Anterior cingulate cortex (tissue), 58 donors: ENCODE measurements at places on chromosomes 6 and 20.

DNA sequence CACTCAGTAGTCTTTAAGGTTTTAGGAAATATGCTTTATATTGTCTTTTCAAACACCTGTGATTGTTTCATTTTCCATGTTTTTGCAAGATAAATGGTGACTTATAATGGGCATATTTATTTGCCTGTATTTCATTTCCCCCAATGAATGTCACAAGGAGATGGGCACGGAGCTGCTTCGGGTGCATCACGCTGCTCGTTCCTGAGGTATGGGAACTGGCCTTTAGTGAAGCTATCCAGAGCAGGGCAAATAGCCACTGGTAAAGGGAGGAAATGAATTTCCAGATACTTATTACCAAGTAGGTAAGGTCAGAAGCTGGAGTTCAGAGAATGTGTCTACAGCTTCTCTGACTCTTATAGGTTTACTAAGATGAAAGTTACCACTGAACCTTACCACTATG, 3.7 kb downstream of the POU3F2 start:
- DNase-seq: no peak

- no peak for DNase-seq
Observed at GRCh38 chr6:81818901-81819361, 66.5 kb upstream of the TENT5A start.

- no peak for DNase-seq
Observed at GRCh38 chr20:36313476-36313875, 7.3 kb downstream of the DLGAP4 start.

GRCh38 chr20:51487565-51488268, 54.8 kb downstream of the NFATC2 start:
- no peak for DNase-seq

GRCh38 chr6:1200409-1201101, 111.3 kb upstream of the FOXQ1 start:
- no peak for DNase-seq

DNA sequence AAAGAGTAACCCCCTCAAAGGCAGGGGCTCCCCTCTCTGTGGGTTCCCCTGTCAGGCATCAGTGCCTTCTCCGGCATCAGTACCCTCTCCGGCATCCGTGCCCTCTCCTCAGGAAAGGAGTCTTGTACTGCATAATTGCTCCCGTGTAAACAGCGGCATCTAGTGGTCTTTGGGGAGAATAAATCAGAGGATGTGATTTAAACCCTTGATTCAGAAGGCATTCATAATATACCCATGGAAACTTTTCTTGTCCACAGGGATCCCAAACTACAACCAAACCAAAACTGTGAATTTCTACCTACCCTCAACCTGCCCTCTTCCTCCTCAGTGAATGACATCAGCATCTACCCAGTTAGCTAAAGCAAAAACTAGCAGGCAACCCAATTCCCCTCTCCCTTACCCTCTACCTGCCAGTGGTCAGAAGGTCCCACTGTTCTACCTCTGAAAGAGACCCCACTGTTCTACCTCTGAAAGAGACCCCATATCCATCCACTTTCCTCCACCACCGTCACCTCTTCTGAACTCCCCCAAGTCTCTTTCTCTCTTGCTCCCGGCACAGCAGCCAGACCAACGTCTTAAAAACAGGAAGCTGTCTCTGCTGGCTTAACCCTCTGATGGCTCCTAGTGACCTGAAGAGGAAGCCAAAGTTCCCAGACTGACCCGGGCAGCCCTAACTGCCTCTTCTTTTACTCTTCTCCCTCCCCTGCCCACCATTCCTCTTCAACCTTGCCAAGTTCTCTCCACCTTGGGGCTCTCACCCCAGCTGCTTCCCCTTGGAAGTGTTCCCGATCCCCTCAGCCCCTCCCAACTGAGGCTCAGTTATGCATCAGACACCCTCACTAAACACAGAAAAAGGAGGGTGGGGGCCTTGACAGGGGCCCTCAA, 27.2 kb downstream of the UBE2V1 start:
- no peak for DNase-seq

DNA sequence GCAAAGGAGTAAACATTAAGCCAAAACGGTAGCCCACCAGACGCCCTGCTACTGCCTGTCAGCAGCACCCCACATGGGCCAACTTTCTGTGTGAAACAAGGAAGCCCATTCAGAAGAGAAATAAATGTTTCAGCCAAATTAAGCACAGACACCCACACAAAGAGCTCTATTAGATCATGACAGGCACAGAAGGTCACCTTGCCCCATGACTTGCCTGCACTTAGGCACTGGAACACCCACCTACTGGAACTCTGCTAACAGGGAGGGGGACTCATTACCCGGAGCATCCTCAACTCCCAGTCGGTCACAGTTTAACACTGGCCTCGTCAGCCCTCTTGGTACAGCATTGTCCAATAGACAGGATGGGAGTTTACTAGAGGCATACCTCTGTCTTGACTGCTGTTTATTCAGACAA, 31.8 kb downstream of the GFOD1 start:
- DNase-seq: no peak

DNA sequence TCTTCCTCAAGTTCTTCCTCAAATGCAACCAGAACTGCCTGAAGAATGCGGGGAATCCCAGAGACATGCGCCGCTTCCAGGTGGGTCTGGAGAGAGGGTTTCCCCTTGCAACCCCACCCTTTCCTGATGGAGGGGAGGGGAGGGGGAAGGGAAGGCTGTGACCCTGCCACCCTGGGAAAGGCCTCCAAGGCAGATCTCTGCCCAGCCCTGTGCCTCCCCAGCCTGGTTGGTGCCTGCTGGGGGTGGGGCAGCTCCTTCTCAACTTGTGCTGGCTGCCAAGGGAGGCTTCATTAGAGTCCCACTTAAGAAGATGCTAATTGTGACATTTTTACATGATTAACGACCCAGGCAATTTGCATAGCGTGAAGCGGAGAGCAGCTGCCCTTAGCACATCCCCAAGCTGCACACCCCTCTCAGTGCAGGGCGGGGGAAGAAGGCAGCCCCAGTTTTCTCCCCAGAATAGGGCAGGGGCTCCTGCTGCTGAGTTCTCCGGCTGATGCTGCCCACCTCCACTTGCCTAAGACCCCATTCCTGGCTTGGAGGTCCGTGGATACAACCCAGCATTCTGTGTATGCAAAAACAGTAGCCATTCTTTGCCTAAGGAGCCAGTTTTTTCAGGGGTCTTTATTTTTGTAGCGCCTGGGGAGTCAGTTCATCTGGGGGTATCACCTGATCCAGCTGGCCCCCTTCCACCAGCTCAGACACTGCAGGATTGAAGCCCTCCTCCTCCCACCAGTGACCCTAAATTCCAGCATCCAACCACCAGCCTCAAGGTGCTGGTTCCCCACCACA, 51.7 kb downstream of the CPXM1 start:
- no peak for DNase-seq

DNA sequence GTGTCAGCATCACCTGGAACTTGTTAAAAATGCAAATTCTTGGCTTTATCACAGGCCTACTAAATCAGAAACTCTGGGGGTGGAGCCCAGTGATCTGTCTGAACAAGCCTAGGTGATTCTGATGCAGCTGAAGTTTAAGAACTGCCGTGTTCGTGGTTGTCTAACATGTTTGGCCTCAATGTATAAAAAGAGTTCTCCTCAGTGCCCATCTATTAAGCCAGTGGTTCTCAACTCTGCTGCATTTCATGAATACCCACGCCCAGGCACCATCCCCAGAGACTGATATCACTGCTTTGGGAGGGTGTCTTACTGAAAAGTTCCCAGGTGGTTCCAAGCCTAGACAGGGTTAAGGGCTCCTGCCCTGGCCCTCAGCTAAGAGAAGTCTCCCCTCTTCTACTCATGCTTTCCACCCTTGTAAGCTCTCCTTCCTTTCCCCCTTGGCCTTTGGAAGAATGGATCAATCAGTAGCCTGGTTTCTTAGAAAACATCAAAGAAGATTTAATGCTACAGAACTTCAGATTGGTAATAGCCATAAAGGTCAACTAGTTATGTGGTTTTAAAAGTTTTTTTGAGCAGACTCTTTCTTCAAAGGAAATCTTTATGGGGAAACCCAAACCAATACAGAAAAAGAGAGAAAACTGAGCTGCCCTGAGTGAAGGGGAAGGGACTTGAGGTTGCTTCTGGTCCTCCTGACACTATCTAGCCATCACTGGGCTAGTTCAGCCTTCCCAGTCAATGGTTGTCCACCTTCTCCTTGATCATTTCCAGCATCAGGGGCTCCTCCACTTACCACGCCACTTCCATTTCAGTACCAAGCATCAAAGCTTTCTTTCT, 38.9 kb upstream of the TNFAIP3 start:
- DNase-seq: no peak
